ENCODE measurements at places on chromosomes 12 and 14.

- no peak for DNase-seq
These were observed 574 bp upstream of the CRADD start for GRCh38 chr12:93676408-93677194.

DNA sequence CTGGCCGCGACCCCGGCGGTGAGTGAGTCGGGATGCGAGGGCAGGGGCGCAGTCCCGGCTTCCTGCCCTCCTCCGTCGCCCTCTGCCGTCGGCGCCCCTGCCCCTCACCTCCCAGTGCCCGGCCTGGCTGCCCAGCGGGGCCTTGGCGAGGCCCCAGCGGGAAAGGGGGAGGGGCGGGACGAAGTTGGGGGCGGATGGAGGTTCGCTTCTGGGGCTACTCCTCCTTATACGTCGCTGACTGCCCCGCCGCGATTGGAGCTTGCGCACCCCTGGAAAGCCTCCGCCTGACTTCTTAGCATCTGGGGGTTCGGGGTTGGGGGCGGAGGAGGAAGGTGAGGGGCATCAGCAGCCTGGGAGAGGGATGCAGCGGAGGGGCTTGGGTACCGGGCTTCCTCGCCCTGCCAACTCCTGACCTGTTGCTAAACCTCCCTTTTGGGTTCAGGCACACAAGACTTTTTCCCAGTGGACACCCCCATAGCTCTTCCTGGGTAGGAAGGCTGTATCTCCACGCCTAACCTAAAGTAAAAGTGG is 406 bp downstream of the TMEM263 start:
- no peak for DNase-seq

DNA sequence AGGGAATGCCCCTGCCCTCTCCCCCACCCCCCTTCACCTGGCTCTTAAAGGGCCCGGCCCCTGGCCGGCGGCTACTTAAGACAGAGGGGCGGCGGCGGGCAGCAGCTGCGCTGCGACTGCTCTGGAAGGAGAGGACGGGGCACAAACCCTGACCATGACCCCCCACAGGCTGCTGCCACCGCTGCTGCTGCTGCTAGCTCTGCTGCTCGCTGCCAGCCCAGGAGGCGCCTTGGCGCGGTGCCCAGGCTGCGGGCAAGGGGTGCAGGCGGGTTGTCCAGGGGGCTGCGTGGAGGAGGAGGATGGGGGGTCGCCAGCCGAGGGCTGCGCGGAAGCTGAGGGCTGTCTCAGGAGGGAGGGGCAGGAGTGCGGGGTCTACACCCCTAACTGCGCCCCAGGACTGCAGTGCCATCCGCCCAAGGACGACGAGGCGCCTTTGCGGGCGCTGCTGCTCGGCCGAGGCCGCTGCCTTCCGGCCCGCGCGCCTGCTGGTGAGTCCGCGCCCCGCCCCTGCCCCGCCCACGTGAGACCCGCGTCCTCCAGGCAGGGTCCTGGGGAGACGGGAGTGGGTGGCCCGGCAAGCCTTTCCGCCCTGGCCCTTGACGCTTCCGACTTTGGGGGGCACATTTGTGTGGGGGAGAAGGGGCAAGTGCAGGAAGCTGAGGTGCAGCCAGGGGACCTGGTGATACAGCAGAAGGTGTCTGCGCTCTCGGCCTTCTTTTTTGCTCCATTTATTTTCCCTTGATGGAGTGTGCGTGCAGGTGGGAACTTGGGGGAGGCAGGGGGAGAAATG is at the start of gene IGFBP6:
Gene IGFBP6 (plus strand): TSS at position 104 of the 790 bp plus-strand sequence. CDS start 51 bp downstream, at position 155.
- no peak for DNase-seq

DNA sequence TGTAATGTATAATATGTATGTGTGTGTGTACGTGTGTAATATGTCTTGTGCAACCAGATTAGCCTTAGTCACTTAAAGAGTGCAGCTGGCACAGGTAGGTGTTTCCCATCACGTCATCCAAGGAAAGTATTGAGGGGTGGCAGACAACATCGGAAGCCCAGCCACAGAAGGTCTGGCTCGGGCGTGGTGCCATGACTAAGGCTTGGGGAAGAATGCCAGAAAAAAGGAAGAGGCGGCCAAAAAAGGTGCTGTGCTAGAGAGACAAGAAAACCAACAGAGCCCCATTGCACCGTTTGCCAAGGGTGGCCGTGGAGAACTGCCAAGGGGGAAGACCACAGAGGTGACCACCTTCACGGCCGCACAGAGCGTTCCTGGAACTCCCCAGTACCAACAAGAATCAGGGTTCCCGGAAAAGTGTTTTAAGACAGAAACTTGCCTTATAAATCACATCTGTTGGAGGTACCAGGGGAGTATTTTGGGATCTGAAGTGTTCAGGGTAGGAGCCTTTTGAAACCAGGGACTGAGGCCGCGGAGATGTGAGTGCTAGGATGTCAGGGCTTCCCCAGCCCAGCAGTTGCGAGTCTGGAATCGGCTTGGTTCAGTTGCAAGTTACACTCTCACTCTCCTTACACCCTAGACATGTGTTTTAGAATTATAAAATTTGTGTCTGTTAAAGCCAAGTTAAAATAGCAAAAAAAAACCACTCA is 131.2 kb upstream of the DYRK2 start:
- no peak for DNase-seq

DNA sequence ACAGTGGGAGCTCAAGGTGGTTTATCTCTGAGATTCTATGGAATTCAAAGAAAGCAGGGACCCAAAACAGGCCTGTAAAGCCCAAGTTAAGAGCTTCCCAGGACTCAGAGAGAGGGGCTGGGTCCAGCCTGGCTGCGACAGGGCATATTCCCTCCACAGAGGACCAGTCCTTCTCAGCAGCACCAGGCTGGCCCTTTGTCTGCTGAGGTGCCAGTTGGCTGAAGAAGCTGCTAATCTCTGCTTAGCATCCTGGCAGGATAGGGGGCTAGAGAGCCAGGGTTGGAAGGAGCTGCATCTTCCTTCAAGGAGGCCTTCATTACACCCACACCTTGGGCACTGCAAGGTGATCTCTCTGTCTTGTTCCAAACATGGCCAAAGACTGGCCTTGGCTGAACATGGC is 68.3 kb upstream of the TUNAR start:
- DNase-seq = no peak
